ENCODE measurements at places on chromosomes 16 and 17.

DNA sequence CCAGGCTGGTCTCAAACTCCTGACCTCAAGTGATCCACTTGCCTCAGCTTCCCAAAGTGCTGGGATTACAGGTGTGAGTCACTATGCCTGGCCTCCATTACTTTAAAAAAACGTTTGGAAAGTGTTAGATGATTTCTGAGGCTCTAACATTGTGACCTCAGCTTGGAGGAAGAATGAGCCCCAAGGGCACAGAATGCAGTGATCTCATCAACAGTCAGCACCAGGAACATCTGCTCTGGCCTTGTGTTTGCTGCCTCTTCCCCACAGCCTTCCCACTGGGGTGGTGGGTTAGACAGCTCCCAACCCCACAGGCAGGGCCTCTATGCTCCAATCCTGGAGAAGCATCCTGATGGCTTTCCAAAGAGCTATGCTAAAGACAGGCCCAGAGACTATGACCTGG lies 37.7 kb upstream of the SREBF1 start:
- DNase-seq: no peak

- DNase-seq: no peak
These were observed 36.1 kb downstream of the ARL4D start for GRCh38 chr17:43434902-43435319.

GRCh38 chr17:66398059-66398458 lies 95.6 kb downstream of the PRKCA start:
- DNase-seq: no peak

GRCh38 chr16:78310990-78311561 lies 211.6 kb downstream of the WWOX start:
- no peak for DNase-seq

DNA sequence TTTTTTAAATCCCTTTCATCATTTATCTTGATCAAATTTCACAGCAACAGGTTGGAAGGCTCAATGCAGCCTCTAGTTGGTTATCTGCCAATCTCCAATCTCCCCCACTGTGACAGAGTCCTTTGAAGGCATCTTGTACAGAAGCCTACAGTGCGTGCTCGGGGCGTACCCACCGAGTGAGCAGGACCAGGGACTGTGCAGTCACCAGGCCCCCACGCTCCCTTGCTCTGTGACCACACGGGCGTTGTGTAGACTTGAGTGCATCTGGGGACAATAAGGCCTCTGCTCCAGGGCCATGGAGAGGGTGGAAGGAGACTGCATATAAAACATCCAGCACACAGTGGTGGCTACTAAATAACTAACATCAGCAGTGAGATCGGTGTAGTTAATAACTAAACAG lies 63.4 kb downstream of the GTF3C1 start:
- no peak for DNase-seq

GRCh38 chr17:36894925-36895324 lies 42.4 kb upstream of the LHX1 start:
- no peak for DNase-seq

DNA sequence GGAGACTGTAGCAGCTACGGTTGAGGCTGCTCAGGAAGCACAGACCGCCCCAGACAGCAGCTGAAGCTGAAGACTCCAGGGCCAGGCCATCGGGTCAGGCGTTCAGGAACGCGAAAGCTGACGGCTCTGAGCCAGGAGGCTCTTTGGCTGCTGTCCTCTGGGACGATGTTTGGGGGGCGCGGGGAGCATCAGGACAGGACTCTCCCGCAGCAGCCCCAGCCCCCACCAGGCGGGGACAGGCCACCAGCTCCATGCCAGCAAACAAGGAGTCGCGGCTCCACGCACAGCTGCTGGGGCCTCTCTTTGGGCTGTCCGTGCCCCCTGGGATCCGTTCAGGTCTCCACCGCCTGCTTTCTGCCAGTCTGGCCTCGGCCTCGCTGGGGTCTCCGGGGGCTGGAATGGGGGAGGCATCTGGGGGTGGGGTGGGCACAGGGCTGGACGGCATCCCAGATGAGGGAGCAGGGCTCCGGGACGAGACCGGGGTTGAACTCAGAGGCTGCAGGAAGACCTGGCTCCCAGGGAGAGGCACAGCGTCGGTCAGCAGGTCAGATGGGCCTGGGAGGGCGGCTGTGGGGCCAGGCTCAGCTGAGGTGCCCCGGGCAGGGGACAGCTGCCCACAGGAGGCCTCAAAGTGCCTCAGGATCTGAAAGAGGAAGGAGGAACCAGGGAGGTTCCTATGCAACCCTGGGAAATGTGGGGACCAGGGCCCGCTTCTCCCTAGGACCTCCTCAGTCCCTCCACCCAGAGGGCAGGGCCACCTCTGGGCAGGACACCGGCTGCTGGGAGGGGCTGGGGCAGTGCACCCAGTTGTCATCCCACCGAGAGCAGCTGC lies 6.3 kb upstream of the CEP131 start:
- DNase-seq: no peak

DNA sequence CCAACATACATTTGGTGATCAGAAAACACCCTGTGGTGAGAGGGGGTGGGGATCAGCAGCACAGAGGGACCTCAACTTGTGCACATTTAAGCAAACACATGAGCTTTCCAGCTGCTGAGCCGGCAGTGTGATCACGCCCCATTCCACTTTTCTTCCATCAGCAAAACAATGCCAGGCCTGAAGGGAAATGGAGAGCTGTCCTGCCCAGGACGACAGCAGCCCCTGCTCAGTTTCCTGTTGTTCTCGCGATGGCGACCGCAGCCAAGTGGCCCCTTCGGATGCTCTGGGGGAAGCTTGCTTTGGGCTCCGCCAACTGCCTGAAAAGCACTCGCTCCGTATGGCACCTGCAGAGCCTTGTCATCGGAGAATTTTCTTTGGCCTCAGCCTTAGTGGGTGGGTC lies 272.3 kb downstream of the FOXL1 start:
- no peak for DNase-seq

GRCh38 chr16:49716339-49716934 lies 139.5 kb downstream of the ZNF423 start:
- DNase-seq: no peak

- no peak for DNase-seq
These were observed 29.5 kb upstream of the CRISPLD2 start for GRCh38 chr16:84790301-84790700.

GRCh38 chr17:34299027-34299426 lies 13.5 kb downstream of the CCL11 start:
- no peak for DNase-seq

DNA sequence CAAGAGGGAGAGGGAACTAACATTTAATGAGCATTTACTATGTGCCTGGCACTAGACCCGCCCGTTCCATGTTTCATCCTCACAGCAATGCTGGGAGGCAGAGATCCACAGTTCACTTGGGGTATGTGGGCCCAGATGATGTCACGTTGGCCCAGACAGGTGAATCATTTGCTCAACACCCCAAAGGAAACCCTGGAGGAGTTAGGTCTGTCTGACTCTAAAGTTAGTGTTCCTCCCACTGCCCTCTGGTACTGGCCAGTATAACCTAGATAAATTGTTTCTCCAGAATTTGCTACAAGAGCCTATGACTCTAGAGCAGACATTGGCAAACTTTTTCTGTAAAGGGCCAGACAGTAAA lies 164.6 kb downstream of the VPS53 start:
- DNase-seq: no peak

DNA sequence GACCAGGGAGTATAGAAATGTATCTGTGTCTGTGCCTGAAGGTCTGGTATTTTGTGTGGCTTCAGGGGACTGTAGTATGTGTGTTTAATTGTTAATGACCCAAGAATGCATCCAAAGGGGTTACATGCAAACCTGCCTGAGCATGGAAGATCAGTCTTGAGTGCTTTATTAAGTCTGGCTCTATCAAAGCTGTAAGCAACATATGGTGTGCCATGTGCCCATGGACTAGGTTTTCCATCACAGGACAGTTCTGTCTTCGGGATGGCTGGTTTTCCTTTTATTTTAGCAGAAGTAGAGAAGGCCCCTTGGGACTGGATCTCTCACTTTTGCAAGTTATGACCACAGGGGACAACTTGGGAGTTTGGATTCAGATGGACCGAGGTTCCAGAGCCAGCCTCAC lies 18.2 kb downstream of the RBFOX1 start:
- DNase-seq: no peak

- DNase-seq: no peak
These were observed 40.7 kb upstream of the DLX4 start for GRCh38 chr17:49928126-49928800.

DNA sequence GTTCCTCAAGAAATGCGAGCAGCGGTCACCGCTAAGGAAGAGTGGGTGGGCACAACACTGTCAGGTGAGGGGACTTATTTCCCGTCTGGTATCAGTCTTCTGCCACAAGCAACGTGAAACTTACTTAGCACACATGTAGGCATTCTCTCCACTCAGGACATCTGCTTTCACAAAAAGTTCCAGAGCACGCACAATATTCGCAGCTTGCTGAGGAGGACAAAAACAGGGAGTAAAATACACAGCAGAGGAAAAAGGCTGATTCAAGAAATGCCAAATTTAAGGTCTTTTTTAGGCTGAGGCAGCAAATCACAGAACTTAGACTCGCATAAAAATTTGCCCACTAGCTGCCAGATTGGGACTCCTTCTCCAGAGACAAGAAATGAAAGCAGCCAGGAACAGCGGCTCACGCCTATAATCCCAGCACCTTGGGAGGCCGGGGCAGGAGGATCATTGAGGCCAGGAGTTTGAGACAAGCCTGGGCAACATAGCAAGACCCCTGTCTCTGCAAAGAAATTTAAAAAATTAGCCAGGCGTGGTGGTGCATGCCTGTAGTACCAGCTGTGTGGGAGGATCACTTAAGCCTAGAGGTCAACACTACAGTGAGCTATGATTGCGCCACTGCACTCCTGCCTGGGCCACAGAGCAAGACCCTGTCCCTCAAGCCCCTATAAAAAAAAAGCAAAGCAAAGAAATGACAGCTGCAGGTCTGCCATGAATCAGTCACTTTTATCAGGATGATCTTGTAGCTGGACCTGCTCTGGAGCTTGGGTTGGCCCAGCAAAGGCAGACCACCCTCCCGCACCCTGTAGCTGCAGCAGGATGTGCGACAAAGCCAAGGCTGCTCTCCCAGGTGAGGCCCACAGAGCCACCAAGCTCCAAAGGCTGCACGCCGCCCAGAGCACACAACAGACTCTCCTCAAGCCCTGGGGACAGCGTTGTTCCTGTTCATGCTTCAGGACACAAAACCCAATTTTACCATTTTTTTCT lies 20.5 kb downstream of the USP36 start:
- no peak for DNase-seq

GRCh38 chr17:74402048-74402447 lies 29.8 kb upstream of the GPRC5C start:
- no peak for DNase-seq

DNA sequence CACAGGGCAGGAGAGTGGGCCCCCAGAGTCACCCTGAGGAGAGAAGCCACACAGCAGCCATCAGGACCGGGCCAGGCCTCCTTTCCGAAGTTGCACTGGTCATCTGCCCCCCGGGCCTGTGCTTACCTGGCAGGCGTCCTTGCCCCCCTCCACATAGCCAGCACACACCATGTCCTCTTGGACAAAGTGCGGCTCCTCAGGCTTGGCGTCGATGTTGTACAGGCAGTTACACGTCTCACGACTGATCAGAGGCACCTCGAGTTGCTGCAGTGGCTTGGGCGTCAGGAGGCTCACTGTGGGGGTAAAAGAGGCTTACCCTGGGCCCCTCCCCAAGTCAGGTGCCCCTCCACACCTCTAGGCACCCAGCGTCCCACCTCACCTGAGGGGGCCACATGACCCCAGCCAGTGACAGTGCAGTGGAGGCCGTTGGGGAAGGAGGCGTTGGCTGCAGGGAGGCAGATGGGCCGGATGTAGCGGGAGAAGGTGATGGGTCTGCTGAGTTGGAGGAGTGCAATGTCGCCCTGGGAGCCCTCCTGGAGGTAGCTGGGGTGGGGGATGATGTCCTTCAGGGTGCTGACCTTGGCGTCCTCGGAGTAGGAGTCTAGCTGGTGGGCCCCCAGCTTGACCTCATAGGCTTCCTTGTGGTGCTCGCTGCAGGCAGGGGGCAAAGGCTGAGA lies 3.1 kb downstream of the PRSS8 start:
- no peak for DNase-seq

DNA sequence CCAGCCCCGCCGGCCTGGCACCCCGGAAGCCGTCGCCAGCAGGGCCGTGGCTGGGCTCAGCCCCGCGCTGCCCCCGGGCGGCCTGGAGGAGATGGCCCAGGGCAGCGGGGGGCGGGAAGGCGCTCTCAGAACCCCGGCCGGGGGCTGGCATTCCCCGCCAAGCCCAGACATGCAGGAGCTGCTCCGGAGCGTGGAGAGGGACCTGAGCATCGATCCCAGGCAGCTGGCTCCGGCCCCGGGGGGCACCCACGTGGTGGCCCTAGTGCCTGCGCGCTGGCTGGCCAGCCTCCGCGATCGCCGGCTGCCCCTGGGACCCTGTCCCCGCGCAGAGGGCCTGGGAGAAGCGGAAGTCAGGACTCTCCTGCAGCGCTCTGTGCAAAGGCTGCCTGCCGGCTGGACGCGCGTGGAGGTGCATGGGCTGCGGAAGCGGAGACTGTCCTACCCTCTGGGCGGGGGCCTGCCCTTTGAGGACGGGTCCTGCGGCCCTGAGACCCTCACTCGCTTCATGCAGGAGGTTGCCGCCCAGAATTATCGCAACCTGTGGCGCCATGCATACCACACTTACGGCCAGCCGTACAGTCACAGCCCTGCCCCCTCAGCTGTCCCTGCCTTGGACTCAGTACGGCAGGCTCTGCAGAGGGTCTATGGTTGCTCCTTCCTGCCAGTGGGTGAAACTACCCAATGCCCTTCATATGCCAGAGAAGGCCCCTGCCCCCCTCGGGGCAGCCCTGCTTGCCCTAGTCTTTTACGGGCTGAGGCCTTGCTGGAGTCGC lies 551 bp downstream of the WDR81 start:
- DNase-seq: no peak

DNA sequence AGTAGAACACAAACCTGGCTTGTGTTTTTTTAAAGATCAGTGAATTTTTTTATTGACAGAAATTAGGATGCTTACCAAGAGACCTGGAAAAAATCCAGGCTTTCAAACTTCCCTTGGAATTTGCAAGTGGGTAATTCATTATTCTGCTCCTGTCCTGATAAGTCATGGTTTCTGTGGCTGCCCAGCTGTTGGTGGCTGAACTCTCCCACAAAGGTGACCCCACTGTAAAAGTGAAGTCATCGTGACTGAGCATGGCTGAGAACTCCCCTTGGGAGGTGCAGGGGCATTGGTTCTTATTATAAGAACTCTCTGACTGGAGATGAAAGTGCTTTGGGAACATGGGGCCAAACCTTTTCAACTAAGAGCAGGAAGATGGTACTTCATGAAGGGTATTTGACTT lies 46.6 kb upstream of the TANC2 start:
- DNase-seq: no peak

GRCh38 chr16:85536411-85537330 lies 76.5 kb upstream of the GSE1 start:
- DNase-seq: no peak

DNA sequence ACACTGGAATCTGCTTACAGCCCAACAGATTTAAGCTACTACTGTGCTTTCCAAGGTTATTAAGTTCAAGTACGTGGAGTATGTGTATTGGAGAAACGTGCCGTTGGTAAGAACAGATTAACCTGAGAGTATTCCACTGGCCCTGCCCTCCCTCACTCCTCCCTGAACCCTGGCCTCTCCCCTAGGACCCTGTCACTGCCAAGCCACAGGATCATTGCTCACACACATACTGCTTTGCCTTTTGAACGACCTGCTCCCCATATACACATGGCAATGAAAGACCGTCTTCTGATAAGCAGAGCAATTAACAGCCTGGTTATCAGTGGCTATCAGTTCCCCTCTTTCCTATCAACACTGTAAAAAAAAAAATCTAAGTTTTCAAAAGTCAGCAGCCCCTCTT lies 458.9 kb upstream of the DYNLRB2 start:
- no peak for DNase-seq

- no peak for DNase-seq
These were observed 18.8 kb downstream of the STX4 start for GRCh38 chr16:31052114-31052513.
